ENCODE measurements at places on chromosomes 11 and 22.

DNA sequence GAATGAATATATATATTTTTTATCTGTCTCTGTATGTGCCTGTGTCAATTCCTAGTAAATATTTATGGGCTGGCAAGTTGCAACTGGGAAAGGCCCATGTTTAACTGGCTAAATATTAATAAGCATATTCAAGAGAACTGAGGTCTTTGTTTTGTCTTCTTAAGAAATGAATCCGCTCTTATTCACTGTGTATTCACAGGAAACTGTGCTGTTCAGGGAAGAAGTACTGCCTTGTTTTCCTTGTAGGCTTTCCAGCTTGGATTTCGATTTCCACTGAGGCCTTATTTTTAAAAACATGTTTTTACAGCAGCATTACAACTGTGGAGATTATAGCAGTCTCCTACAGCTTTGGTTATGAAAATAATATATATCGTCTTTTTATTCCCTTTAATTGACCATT lies 64.7 kb downstream of the LDLRAD3 start:
- no peak for DNase-seq

DNA sequence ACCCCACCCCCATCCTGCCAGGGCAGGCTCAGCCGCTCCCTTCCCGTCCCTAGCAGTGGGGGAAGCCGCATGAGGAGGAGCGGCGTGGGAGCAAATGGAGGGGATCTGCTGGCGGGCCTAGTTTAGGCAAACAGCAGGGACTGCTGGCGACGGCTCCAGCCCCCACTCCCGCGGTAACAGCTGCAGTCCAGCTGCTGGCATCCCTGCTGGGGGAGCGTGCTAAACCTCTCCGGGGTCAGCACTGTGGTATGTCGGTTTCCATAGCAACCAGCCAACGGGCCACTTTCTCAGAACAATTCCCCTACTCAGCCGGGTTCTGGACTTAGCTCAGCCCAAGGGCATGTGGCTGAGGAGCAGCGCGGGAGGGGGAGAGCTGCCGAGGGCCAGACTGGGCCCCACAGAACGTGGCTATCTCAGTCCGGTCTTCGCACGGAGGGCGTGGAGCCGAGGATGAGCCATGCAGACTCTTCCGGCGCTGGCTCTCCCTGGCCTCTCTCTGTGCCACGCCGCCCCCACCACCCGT lies 98.8 kb downstream of the PKNOX2 start:
- no peak for DNase-seq

- DNase-seq, result no peak
These were observed 159.4 kb downstream of the C11orf91 start for GRCh38 chr11:33540946-33541915.

GRCh38 chr11:10625281-10625981 lies 57.0 kb upstream of the LYVE1 start:
- DNase-seq, result no peak

GRCh38 chr22:23673826-23674690 lies 16.8 kb upstream of the RGL4 start:
- no peak for DNase-seq

GRCh38 chr11:8095806-8096522 lies 15.0 kb downstream of the TUB start:
- no peak for DNase-seq

- no peak for DNase-seq
These were observed 565 bp downstream of the GAS2L1 start for GRCh38 chr22:29306835-29307595.

GRCh38 chr11:62062223-62062861 lies 61.5 kb upstream of the INCENP start:
- DNase-seq, result no peak

DNA sequence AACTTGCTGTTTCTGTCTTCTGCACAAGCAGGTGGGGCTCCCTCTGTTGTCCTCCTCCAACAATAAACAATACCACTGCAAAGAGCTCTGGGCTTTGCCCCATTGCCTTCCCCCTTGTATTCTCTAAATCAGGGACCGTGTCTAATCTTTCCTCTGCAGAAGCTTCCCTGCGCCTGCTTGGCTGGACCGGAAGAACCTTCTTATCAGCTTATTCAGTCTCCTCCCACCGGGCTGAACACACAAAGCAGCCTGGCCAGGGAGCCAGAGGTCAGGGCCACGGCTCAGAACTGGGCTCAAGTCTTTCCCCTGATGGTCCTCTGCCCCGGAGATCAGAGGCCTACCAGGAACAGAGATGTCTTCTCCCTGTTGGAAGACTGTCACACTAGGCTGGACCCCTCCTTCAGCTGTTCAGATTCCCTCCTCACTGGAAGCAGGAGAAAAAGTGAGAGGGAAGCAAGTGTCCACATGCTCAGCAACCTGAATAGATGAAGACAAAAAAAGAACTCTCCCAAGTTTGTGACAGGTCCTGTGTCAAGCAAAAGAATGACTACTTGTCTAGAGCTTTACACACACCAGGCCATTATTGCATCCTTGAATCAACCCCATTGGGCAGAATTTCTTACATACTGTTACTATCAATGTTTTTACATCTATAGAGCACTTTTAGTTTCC lies 63.7 kb downstream of the RAB30 start:
- no peak for DNase-seq

Data from stimulated activated CD8-positive, alpha-beta memory T cell treated with anti-CD3 and anti-CD28 coated beads, Interleukin-2, amount 100 ng/mL, for 48 hours (primary cell).